Suprapubic skin (tissue), 4 donors: ENCODE measurements at places on chromosomes 7 and 10.

- H3K4me3 ChIP-seq: no peak overlapping the region
- H3K27me3 ChIP-seq: no peaks in the 10 kb centered on the region
- H3K36me3 ChIP-seq: no peaks in the 10 kb centered on the region
- H3K27ac ChIP-seq: no peak overlapping the region
- H3K4me1 ChIP-seq: peaks cover 17% of the 10 kb centered on the region
Measured at GRCh38 chr10:78415111-78415510, 381.4 kb downstream of the RPS24 start.

DNA sequence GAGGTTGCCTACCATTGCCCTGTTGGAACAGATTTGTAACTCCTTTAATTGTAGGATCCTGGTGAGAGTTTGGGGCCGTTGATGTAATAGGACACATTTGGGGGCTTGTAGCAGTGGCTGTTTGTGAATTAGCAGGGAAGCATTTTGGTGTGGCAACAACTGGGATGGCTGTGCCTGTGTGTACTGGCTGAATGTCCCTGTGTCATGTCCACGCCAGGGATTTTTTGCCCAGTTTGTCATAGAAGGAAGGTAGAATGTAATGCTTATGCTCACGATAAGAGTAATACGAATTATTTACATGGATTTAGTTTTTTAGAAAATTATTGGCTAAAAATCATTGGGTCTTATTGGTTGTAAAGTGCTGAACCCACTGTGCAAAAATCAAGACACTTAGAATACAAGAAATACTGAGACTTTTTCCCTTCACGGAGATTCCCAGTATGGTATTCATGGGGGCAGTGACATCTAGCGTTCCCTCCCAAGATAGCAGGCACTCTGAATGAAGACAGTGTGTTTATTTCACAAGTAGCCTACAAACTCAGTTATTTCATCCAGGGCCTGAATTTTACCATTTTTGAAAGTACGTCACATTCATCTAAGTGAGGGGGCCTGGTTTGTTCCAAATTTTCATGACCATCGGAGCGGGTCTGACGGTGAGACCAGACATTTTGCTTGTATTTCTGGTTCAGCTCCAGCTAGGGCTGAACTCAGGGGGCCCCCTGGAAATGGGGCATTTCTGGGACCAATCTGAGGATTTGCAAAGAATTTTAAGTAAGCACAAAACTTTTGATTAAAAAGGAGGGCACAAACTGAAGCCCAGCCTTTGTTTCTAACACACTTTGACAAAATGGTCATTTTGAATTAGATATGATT, 74.7 kb downstream of the CACNB2 start:
- H3K36me3 ChIP-seq: no peaks in the 10 kb centered on the region
- no peak overlapping the region for H3K27ac ChIP-seq
- no peak for DNase-seq
- H3K4me3 ChIP-seq: no peak overlapping the region
- H3K4me1 ChIP-seq: no peaks in the 10 kb centered on the region

- H3K27ac ChIP-seq: no peak overlapping the region
- DNase-seq: no peak
- no peak overlapping the region for H3K4me3 ChIP-seq
- H3K4me1 ChIP-seq: no peaks in the 10 kb centered on the region
- H3K36me3 ChIP-seq: peaks cover 43% of the 10 kb centered on the region
- no peaks in the 10 kb centered on the region for H3K27me3 ChIP-seq
Measured at GRCh38 chr10:77781451-77782327, 144.1 kb upstream of the KCNMA1 start.

DNA sequence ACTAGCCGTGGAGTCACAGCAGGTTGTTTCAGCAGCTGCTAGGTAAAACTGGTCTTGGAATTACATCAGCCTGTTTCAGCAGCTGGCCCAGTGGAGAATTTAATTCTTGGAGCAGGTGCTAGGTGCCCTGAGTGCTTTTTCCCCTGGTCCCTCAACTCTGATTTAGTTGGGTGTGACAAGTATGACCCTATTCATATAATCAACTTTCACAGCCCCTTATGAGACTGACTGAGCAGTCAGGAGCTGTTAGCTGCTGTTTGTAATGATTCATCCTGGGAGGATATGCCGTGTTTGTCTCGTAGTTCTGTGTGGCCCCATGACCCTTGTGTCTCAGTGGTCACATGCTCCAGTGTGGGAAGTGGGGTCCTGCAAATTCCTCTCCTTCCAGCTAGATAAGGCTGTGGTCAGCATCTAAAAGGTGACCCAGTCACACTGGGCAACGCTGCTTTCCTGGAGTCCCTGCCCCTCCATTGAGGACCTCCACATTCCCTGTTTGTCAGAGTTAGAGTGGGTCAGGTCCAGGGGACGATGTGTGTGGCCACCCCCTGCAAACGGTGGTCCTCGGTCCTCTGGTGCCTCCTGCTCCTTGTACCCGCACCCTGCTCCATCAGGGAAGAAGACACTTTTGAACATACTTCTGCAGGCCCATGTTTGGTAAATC, 28.3 kb downstream of the TBATA start:
- peaks cover 8% of the 10 kb centered on the region for H3K27me3 ChIP-seq
- H3K4me3 ChIP-seq: no peak overlapping the region
- H3K27ac ChIP-seq: no peak overlapping the region
- no peaks in the 10 kb centered on the region for H3K36me3 ChIP-seq
- no peak for DNase-seq
- H3K4me1 ChIP-seq: peaks cover 3% of the 10 kb centered on the region

GRCh38 chr7:34217972-34218371, 312.6 kb downstream of the BMPER start:
- no peak overlapping the region for H3K27ac ChIP-seq
- H3K36me3 ChIP-seq: no peaks in the 10 kb centered on the region
- no peak for DNase-seq

GRCh38 chr7:51280156-51280555, 36.5 kb downstream of the COBL start:
- no peak for DNase-seq
- no peak overlapping the region for H3K4me3 ChIP-seq
- no peaks in the 10 kb centered on the region for H3K27me3 ChIP-seq
- H3K36me3 ChIP-seq: no peaks in the 10 kb centered on the region
- no peaks in the 10 kb centered on the region for H3K4me1 ChIP-seq

DNA sequence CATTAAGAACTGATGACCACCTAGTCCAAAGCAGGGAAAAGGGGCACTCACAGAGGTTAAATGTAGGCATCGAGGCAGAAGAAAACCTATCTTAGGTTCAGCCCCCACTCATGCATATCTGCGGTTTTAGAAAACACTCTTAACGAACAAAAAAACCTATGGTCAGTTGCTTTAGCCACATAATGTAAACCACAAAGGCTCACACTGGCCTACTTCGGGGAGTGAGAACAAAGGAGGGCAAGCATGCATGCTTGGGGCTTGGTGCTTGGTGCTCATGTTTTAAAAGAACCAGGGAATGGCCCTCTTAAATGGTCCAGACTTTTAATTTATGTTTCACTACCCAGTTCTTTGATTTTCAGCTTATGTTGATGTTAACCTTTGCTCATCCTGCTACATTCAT, 14.2 kb downstream of the INSYN2A start:
- H3K36me3 ChIP-seq: peaks cover 4% of the 10 kb centered on the region
- H3K27me3 ChIP-seq: no peaks in the 10 kb centered on the region
- no peaks in the 10 kb centered on the region for H3K4me1 ChIP-seq
- DNase-seq: no peak
- no peak overlapping the region for H3K4me3 ChIP-seq
- H3K27ac ChIP-seq: no peak overlapping the region

GRCh38 chr10:110790913-110791506, 80.7 kb upstream of the PDCD4 start:
- H3K27ac ChIP-seq: no peak overlapping the region
- DNase-seq: no peak
- no peaks in the 10 kb centered on the region for H3K27me3 ChIP-seq
- no peak overlapping the region for H3K4me3 ChIP-seq
